Hematopoietic multipotent progenitor cell treated with erythropoietin and hydrocortisone succinate and interleukin-3 and kit ligand, for 4 days (in vitro differentiated cells): ENCODE measurements at places on chromosomes 6 and 20.

DNA sequence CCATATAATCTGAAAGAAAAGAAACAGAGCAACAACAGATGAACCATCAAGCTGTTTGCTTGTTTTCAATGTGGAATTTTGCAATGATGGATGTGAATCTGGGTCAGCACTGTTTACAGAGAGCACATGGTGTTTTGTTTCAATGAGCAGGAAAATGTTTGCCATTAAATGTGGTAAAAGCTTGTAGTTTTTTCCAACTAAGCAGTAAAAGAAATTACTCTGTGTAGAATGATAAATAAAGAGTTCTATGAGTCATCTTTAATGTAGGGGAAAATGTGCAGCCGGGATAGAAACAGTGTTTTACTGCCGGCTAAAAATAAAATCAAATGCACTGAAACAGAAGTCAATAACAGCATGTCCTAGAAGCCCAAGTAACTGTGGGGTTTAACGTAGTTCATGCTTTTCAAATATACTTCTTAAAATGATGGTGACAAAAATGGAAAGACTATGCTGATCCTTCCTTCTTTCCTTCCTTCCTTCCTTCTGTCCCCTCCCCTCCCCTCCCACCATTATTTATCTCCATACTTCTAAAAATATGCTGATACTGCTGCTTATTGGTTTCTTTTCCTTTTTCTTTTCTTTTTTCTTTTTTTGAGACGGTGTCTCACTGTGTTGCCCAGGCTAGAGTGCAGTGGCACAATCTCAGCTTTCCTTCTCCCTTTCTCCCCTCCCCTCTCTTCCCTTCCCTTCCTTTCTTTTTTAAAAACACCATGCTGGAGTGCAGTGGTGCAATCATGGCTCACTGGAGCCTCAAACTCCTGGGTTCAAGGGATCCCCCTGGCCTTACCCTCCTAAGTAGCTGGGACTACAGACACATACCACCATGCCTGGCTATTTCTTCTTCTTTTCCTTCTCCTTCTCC is 6.3 kb upstream of the NAA20 start:
- DNase-seq = no peak

DNA sequence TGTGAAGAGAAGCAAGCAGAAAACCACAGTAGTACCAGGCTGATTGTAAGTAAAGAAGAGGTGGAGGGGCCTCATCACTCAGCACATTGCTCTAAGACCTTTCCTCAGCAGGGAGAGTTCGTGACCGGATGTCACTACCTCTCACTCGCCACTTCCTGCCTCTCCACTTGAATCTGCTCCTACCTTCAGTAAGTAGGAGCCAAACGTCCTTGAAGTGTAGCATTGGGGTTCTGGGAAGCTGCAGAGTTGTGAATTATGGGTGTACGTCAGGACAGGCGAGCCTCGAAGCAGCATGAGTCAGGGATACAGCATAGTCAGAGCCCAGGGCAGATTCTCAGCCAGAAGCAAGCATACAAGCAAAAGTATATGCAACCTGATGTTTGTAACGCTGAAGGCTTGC is 224.9 kb downstream of the PHACTR1 start:
- DNase-seq = peak; percentile 40

DNA sequence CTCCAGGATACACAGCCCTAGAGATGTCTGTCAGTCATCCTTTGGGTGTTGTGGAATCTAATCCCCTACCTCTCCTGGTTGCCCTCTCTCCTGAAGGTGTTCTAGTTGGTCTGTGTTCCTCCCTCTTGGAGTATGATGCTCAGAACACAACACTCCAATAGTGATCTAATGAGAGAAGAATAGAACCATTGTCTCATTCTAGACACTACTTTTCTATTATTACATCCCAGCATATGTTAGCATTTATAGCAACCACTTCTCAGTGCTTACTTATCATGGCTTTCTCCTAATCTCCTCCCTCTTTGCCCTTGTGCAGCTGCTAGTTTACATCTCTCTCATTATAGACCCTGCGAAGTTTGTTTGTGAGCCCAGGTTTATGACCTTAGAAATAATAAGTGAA is 109.0 kb downstream of the UNC5CL start:
- no peak for DNase-seq

- no peak for DNase-seq
Measured at GRCh38 chr20:20472684-20473274, 104.9 kb downstream of the INSM1 start.

GRCh38 chr6:42509765-42510164 is 54.1 kb upstream of the UBR2 start:
- DNase-seq = no peak

GRCh38 chr6:33029328-33030184 is 20.2 kb upstream of the HLA-DOA start:
- DNase-seq = peak; percentile 89

- DNase-seq = no peak
Measured at GRCh38 chr6:33677143-33677660, 34.3 kb downstream of the UQCC2 start.

DNA sequence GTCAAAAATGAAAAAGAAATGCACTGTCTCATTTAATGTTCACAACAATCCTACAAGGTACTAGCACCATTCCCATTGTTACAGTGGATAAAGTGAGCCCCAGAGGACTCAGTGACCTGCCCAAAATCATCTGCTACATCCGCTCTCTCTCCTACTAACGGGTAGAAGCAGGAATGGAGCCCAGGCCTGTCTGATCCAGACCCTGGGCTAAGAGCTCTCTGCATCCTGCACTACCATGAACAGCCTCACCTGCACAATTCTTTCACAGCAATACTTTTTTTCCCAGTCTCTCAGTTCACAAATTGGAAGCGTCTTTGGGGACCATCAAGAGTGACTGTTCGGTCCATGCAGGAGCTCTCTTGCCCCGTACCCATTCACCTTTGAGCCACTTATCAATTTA is 31.2 kb downstream of the ATP9A start:
- no peak for DNase-seq

GRCh38 chr20:21522481-21523280 is 8.8 kb upstream of the NKX2-2 start:
- DNase-seq = no peak

- no peak for DNase-seq
Measured at GRCh38 chr6:168885196-168885595, 368.4 kb downstream of the THBS2 start.

- peak; percentile 27 for DNase-seq
Measured at GRCh38 chr6:25363427-25363826, 84.3 kb downstream of the CARMIL1 start.

- no peak for DNase-seq
Measured at GRCh38 chr6:144148886-144149285, 1.4 kb upstream of the STX11 start.

DNA sequence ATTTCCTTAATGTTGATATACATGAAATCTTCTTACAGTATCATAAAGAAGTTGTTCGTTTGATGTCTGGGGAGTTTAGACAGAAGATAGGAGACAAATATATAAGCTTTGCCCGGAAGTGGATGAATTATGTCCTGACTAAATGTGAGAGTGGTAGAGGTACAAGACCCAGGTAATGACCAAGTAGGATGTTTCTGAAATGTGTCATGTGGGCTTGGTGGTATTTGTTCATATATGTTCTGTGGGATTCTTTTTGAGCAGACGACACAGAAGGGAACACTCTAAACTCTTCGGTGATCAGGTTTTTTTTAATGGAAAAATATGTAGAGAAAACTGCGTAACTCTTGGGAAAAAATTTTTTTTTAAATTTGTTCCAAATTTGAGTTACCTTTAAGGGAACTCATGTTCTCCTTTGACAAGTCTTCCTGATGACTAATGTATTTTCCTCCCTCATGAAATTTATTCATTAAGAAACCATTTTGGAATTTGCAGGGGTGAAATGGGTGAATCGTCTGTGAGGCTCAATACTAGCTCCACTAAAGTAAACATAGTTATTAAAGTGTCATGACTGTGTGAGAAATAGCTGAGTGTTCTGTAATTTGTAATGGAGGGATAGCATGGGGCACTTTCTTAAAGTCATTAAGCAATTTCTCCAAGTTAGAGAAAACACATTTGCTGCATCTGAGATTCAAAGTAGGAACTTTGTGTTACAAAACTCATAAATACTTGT is 100.6 kb downstream of the MAP3K4 start:
- no peak for DNase-seq

DNA sequence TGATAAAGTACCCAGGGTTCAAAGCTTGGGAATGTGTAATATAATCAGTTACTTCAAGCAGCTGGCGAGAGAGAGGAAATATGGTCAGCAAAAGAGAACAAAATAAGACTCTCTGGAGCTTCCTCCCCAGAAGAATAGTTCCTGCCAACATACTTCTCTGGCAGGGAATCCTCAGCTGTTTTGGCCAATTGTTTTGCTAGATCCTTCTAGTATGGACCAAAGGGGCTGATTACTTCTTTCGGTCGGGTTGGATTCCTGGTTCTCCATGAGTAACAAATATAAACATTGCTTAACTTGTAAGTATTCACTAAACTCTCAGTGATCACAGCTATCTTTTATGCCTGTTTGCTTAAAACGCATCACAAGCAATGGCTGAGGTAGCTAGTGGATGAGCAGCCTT is 31.4 kb upstream of the FBXO9 start:
- no peak for DNase-seq
